Cardiac septum (tissue), 1 donor: ENCODE measurements at places on chromosomes 13 and 19. TPM values are rescaled to one million over a fixed set of nuclear protein-coding genes. Genes with fewer than 3 reads are reported as not detected.

The NLRP12 gene
- total RNA-seq, result 0.57 TPM

The MISP gene
- not detected for total RNA-seq

The PLPP2 gene
- total RNA-seq, result 0.81 TPM

The ZSCAN4 gene
- 0.16 TPM for total RNA-seq

The ZNF737 gene
- total RNA-seq, result 3.3 TPM

The VAV1 gene
- 1.5 TPM for total RNA-seq

The PLA2G4C gene
- 61.8 TPM for total RNA-seq

The SLC27A5 gene
- 2.0 TPM for total RNA-seq

The OLFM2 gene
- 4.1 TPM for total RNA-seq

The FBN3 gene
- not detected for total RNA-seq

The WDR87 gene
- total RNA-seq, result not detected

The KIR2DL1 gene
- total RNA-seq, result not detected

The FLT1 gene
- 53.4 TPM for total RNA-seq

The ESD gene
- 94.9 TPM for total RNA-seq

DNA sequence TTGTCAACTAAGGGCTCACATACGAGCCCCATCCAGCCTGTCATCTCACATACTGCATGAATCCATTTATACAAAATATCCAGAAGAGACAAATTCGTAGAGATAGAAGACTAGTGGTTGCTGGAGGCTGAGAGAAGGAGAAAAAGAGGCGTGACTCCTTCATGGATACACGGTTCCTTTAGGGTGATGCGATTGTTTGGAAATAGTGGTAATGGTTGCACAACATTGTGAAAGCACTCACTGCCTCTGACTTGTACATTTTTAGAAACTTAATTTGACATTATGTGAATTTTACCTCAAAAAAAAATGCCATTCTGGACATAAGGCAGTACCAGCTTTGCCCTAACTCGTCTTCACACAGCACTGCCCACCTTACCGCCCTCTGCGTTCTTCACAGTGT lies 27.3 kb downstream of the IGFL1 start:
- no peak for DNase-seq

- no peak for DNase-seq
Measured at GRCh38 chr13:37453246-37453645, 145.3 kb downstream of the POSTN start.

GRCh38 chr19:35644987-35645679 lies 3.0 kb upstream of the COX6B1 start:
- DNase-seq, result peak; percentile 91

DNA sequence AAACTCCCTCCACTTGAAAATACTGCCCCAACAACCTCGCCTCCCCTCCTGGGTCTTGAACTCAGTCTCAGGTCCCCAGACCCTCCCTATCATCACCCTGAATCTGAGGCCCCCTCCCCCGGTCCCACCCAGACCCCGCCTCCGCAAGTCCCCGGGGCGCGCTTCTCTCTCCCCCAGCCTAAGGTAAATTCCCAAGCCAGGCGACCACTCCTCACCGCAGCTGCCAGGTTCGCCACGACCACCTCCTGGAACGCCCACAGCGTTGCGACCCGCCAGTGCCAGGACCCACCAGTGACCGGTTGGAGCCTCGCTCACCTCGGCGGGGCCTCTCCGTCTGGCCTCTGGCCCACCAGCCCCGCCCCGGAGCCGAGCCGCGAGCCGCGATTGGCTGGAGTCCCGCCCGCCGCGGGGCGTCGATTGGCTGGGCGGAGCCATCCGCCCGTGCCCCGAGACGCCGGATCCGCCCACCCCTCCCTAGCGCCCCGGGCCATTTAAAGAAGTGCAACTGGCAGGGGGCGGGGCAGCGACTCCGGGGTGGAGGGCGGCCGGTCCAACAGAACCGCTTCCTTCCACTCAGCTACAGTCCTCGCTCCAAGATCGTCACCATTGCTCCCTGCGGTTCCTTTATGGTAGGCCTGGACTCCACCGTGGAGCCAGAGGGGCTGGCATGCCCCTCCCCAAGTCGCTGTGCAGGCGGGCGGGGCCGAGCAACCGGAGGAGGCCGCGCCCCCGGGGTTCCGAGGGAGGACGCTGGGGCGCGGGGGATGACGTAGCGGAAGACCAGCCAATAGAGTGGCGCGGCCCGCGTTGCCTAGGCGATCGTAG lies at the start of gene SERTAD3:
TSS of gene SERTAD3 (minus strand) at position 336 of the 825 bp plus-strand sequence. CDS start 2,255 bp downstream, outside the sequence.
- peak; percentile 98 for DNase-seq

- peak; percentile 62 for DNase-seq
Measured at GRCh38 chr13:113929628-113930615, 44.0 kb downstream of the C13orf46 start.

DNA sequence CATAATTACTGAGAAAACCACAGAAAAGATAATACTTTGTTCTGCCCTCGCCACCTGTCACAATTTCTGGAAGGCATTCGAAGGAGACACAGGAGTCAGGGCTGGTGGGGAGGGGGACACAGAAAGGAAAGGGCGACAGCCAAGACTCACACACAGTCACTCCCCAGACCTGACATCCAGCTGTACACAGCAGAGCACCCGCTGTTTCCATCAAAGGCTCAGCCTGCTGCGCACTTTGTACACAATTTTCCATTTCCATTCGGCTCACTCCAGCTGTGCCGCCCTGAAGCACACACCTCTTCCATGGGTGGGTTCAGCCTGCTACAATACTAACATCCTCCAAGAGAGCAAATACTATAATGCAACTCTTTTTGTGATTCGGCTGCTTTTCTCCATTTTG lies 38.0 kb downstream of the STK24 start:
- no peak for DNase-seq

DNA sequence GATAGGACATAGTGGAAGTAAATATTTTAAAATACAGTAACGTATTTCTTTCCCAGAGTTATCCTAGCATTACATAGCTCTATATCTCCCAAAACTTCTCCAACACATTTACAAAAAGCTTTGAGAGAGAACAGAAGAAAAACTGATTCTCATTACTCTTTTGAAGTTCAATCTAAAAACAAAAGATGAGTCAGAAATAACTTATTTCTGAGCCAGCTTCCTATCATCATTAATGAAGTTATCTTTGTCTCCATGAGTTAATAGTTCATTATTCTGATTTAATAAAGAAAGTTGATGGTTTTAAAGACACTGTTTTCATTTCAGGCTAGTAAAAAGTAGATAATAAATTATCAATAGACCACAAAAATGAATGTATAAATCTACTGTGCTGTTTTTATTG lies 446.7 kb upstream of the SPRY2 start:
- no peak for DNase-seq

DNA sequence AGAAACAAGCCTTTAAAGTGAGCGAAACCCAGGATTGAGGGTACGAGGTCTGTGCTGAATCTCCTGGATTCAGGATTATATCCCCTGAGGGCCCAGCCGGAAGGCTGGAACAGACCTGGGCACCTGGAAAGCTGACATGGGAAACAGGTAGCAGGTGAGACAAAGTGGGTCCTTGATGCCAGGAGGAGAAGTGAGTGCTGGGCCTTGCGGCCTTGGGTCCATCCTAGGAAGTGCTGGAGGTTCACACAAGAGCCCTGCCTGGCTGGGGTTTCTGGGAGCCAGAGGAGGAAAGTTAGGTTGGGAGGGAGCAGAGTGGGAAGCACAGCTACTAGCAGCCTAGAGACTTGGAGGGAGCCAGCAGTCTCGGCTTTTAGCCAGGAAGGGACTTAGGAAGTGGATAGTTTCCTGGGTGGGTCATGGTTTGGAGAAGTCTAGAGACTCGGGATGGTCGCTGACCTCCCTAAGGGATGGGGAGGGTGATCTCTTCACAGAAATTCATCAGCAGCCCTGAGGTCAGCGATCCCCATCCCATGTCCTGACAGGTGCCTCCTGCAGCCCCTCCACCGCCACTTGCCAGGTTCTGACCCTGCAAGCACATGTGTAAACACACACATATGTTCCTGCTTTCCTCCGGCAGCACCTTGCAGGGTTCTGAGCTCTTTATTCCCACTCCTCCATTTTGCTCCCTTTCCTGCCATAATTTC lies 29.4 kb upstream of the ZNF492 start:
- DNase-seq, result no peak

DNA sequence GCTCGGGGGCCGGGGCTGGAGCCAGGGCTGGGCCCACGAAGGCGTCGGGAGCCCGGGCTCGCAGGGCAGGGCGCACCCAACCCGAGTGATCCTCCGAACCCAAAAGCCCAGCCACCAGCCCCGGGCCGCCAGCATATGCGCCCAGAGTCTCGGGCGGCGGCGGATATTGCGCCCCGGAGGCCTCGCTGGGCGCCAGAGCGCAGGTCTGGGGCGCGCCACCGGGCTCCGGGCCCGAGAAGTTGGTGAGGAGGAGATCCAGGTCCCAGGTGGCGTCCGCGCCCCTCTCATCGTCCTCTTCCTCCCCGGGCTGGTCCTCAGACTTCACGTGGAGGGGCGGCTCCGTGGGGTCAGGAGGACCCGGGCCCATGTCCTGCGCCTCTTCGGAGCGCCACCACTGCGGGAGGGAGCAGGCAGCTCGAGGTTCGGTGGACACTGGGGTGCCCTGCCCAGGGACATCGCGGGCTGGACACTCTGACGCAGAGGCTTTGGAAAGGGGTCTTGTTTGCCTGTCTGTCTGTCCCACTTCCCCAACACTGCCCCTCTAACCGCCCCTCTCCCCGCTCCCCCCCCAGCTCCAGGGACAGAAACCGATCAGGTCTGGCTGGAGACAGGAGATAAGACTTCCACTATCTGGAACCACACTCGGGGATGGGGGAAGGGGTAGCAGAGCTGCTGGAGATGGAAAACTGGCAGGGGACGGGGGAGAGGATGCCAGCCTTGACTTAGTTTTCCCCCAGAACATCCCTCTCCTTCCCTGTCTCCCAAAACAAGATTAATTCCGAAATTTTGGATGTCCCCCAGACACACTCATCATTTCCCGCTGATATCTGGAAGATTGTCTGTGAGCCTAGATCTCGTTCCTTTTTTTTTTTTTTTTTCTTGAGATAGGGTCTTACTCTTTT lies 1.0 kb downstream of the KLF1 start:
- DNase-seq, result no peak

DNA sequence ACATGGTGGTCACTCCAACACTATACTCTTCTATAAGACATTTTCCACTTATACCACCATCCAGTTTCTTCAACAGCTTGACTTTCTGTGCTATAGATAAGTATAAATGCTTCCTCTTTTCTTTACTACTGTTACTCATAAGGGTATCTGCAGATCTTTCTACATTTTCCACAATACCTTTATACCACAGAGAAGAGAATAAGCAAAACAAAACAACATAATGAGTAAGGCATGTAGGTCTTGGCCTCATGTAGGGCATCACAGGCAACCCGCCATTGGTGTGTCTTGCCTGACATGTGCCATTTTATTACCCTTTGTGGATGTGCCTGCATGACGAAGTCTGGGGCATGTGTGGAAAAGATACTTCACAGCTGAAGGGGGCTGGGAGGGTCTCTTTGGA lies 265.3 kb upstream of the STARD13 start:
- DNase-seq, result no peak

GRCh38 chr19:42427313-42427712 lies at the start of gene LIPE:
Gene LIPE (minus strand): TSS chr19:42427388. CDS start chr19:42427149, 239 bp downstream.
- DNase-seq, result no peak

GRCh38 chr19:2225415-2226050 lies 10.6 kb downstream of the PLEKHJ1 start:
- no peak for DNase-seq

GRCh38 chr19:45693106-45693788 lies 781 bp downstream of the QPCTL start:
- peak; percentile 87 for DNase-seq

DNA sequence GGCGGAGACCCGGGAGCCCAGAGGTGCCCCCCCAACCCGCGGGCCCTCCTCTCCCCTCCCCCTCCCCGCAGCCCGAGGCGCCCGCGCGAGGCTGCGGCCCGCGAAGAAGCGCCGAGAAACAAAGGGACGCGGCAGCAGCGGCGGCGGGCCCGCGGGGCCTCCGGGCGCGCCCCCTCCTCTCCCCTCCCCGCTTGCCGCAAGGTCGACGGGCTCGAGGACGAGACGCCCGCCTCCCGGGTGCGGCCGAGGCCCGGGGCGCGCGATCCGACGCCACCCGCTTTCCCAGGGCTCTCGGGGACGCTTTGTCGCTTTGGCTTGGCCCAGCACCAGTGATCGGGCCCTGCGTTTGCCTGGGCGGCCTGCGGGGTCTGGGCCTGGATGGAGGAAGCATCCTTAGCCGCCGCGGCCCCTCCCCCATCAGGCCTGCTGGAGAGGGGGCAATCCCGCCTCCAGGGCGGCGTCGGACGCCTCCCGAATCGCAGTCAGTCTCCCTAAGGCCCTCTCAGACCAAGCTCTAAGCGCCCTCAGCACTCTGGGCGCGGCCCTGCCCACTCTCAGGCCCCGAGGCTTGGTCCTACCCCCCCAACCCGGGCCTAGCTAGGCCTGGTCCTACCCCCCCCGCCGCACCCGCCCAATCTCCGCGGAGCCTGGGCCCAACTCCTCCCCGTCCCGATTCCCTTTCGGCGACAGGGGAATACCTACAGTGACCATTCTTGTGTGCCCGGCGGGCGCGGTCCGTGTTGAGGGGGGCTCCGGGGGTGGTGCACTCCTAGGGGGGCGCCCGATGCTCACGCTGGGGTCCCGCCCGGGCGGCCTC lies 740 bp downstream of the ELAVL3 start:
- no peak for DNase-seq

- no peak for DNase-seq
Measured at GRCh38 chr13:46797501-46798237, 708 bp upstream of the ESD start.

DNA sequence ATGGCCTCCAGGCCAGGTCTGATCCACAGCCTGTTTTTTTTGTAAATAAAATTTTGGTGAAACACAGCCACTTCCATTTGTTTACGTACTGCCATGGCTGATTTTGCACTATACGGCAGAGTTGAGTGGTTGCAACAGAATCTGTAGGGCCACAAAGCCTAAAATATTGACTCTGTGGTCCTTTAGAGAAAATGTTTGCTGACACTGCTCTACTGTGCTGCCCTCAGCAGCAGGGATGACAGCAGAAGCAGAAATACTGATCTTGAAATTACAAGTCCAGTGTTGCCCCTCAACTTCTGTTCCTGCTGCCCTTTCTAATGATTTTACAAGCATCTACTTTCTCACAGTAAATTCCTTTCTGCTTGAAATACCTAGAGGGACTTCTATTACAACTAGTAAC lies 245.2 kb downstream of the RGCC start:
- DNase-seq, result no peak

- no peak for DNase-seq
Measured at GRCh38 chr13:48216204-48216711, 16.7 kb upstream of the ITM2B start.

DNA sequence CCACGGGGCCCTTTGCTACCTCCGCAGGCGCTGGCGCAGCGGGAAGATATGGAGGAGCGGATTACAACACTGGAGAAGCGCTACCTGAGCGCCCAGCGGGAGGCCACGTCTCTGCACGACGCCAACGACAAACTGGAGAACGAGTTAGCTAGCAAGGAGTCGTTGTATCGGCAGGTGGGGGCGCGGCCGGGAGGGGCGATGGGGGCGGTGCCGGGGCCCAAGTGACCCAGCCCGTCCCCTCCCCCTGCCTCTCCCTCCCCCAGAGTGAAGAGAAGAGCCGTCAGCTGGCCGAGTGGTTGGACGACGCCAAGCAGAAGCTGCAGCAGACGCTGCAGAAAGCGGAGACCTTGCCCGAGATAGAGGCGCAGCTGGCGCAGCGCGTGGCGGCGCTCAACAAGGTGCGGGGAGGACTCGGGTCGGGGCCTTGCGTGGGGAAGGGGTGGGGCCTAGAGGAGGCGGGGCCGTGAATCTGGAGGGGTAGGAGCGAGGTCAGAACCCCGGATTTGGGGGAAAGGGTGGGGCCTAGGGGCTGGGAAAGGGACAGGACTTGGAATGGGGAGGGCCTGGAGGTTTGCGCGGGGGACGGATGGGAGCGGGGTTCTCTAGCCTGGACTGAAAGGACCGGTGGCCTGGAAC lies 13.7 kb downstream of the PPFIA3 start:
- no peak for DNase-seq
